ENCODE measurements at places on chromosomes 1 and 21. TPM values are rescaled to one million over a fixed set of nuclear protein-coding genes. Genes with fewer than 3 reads are reported as not detected.

The C21orf58 gene
- polyA plus RNA-seq: 11.1 TPM

The GOLT1A gene
- polyA plus RNA-seq: 12.4 TPM

The S100A7A gene
- polyA plus RNA-seq: not detected

The KDF1 gene
- polyA plus RNA-seq: 0.24 TPM

The OR2T11 gene
- polyA plus RNA-seq: not detected

The NEXN gene
- 5.2 TPM for polyA plus RNA-seq

The SLAMF1 gene
- polyA plus RNA-seq: not detected

The SOAT1 gene
- polyA plus RNA-seq: 14.1 TPM

The AKR7A3 gene
- 3.5 TPM for polyA plus RNA-seq

The ANKRD65 gene
- polyA plus RNA-seq: 10.8 TPM

The C8B gene
- polyA plus RNA-seq: not detected

The SLC16A4 gene
- polyA plus RNA-seq: 7.7 TPM

The MCOLN2 gene
- 0.36 TPM for polyA plus RNA-seq

The IVL gene
- not detected for polyA plus RNA-seq

The INKA2 gene
- 25.9 TPM for polyA plus RNA-seq

The RYR2 gene
- 16.6 TPM for polyA plus RNA-seq

The KRTAP10-8 gene
- polyA plus RNA-seq: not detected

The CLEC20A gene
- polyA plus RNA-seq: not detected

The TNFSF4 gene
- polyA plus RNA-seq: 1.4 TPM

The CNR2 gene
- polyA plus RNA-seq: 0.05 TPM

The DMBX1 gene
- 0.23 TPM for polyA plus RNA-seq

The KANK4 gene
- polyA plus RNA-seq: 16.2 TPM

The VAMP4 gene
- 28.2 TPM for polyA plus RNA-seq

The REN gene
- polyA plus RNA-seq: 0.17 TPM

The SFT2D2 gene
- polyA plus RNA-seq: 14.3 TPM

The OR2T6 gene
- 0.12 TPM for polyA plus RNA-seq

The CNKSR1 gene
- polyA plus RNA-seq: 6.1 TPM

The AMY1C gene
- not detected for polyA plus RNA-seq

The CD1E gene
- polyA plus RNA-seq: not detected

The TMCC2 gene
- polyA plus RNA-seq: 65.6 TPM

The UBE2U gene
- polyA plus RNA-seq: not detected

The LCE1D gene
- 0.39 TPM for polyA plus RNA-seq

The DENND2C gene
- 1.7 TPM for polyA plus RNA-seq

The IQGAP3 gene
- polyA plus RNA-seq: 10.4 TPM

The WNT3A gene
- polyA plus RNA-seq: not detected

The LRRC53 gene
- polyA plus RNA-seq: 0.06 TPM

The KHDC4 gene
- 53.5 TPM for polyA plus RNA-seq

The SLC1A7 gene
- polyA plus RNA-seq: 0.11 TPM

The TDRD5 gene
- polyA plus RNA-seq: 2.3 TPM

The PCNX2 gene
- 31.3 TPM for polyA plus RNA-seq

The RGS8 gene
- 8.2 TPM for polyA plus RNA-seq

The KCNE2 gene
- polyA plus RNA-seq: 1.3 TPM

The ORC1 gene
- 2.7 TPM for polyA plus RNA-seq

The OR6N1 gene
- not detected for polyA plus RNA-seq

The KRTAP13-2 gene
- polyA plus RNA-seq: not detected

The PRR9 gene
- polyA plus RNA-seq: not detected

The RHEX gene
- 0.12 TPM for polyA plus RNA-seq

The AMY2B gene
- polyA plus RNA-seq: 21.3 TPM

The SPRR2G gene
- polyA plus RNA-seq: 0.39 TPM

The ZNF670 gene
- 8.0 TPM for polyA plus RNA-seq

The ZC3H11A gene
- polyA plus RNA-seq: 96.6 TPM

The HSF2BP gene
- polyA plus RNA-seq: 1.3 TPM

The AMY2A gene
- polyA plus RNA-seq: not detected

The DLGAP3 gene
- polyA plus RNA-seq: 41.1 TPM

The CA14 gene
- polyA plus RNA-seq: 55.1 TPM

All from spinal cord (tissue), 10 donors.